ENCODE measurements at places on chromosomes 5 and 9.

- no peak for DNase-seq
These were observed 67.6 kb upstream of the RASEF start for GRCh38 chr9:83130541-83130940.

GRCh38 chr5:111478266-111478665 is 34.1 kb downstream of the STARD4 start:
- no peak for DNase-seq

GRCh38 chr9:129580211-129580915 is 40.5 kb downstream of the C9orf50 start:
- DNase-seq, result no peak

DNA sequence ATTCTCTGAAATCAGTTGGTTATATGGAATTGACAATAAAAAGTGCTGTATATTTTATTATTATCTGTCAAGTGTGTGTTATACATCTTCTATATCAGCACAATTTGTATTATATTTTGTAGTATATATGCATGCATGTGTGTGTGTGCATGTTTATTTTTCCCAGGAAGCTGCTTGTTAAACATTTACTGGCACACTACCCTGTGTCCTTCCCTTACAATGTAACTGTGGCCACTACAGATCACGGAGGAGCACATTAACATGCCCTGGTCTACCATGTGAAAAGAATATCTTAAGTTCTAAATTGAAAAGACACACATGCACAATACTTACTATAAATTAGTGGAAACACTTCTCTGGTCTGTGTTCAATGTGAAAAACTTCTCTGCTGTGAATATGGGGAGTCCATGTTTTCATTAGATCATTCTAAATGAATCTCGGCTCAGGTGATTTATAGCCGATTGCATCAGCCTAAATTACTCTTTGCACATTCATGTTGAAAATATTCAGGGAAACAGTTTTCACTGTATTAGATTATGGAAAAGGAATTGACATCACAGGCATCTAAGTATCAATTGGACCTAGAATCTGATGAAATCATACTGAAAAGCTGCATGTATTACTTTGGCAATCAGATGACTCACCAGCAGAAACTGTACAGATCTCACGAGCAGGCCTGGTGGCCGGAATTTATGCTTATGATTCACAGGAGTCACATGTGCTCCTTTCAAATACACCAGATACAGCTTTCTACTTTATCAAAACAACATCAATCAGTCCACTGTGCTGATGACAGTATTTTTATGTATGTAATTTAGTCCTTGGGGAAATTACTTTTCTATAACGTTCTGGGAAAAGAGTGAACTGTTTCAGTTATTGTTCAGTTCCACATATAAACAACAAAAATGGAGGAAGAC is 39.4 kb downstream of the LURAP1L start:
- peak; percentile 67 for DNase-seq

DNA sequence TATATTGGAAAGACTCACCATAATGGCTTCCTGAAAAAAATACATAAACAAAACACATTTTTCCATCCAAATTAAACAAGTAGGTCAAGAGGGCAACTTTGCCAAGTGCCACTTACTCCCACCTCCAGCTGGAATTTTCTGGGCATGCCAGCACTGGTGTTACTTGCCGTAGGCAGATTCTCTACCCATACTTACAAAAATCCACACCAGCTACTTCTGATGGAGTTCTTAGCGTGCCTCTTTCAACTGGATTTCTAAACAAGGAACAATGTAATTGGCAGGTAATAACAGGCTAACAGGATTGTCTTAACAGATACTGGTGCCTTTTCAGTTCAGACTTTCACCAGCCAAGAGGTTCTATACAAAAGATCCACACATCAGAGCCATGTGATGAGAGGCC is 301.4 kb downstream of the MLLT3 start:
- no peak for DNase-seq

DNA sequence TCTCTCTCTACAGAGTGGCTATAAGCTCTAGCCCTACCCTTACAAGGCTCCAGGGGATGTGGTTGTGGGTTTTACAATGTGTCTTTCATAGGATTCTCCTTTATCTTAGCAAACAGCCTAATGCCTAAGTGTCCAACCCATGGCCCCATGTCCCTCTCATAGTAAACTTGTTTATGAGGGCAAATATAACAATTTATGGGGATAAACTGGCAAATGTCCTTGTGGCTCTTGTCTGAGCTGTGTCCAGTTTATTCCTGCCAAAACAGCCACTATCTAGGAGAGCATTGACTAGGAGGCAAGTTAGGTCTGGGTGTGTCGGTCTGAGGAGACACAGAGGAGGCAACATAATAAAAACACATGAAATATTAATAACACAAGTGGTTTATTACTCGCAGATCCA is 335.1 kb downstream of the IZUMO3 start:
- no peak for DNase-seq

GRCh38 chr9:34690983-34691935 is at the start of gene CCL19:
Gene CCL19 (minus strand): TSS chr9:34691276. CDS start chr9:34691139, 137 bp downstream.
- no peak for DNase-seq

DNA sequence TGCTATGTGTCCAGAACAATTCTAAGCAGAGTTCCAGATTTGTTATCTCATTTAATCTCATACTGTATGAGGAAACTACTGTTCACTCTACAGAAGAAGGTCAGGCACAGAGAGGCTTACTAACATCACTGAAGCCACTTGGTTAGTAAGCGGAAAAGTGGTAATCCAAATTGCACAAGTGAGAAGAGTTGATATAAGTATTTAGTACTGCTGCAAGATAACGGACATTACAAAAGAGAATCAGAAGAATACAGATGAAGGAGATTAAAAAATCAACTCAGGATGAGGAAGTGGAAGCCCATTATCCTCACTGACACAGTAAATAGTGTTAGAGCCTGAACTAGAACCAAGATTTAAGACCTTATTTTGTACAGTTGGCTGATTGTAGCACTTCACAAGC is 22.3 kb upstream of the TLR4 start:
- no peak for DNase-seq

- no peak for DNase-seq
These were observed 1.1 kb upstream of the SMC2 start for GRCh38 chr9:104092875-104093600.

GRCh38 chr9:132647806-132648205 is 22.0 kb downstream of the DDX31 start:
- DNase-seq, result no peak

DNA sequence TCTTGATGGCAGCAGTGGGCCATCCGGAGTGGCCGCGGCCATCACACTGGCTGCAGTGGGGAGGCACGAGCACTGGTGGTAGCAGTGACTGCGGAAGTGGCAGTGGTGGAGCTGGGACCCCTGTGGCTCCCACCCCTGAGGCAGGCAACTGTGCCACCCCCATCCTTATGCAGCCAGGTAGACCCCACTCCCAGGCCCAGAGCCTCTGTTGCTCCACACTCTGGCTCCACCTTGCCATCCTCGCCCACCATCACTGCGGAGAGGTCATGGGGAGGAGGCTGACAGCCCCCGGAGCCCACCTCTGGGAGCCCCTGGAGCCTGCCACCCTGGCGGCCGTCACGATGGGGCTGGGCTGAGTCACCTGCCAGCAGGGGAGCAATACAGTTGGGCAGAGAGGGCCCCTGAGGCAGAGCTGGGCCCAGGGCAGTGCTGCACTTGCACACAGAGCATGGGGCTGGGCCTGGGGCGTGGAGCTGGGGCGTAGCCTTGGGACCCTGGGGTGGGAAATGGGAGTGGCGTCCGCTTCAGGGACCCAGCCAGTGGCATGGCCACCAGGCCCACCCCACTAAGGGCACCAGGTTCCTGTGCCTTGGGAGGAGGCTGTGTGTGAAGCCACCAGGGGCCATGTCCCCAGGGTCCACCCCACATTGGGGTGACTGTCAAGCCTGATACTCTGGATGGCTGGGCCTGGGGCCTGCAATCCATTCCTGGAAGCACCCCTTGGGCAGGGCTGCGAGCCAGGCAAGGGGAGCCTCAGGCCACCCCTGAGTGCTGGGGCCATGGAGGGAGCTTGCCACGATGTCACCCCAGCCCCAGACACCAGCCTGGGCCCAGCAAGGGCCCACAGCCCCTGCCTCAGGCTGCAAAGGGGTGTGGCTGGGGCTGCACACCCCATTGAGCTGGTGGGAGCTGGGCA is 7.7 kb downstream of the AMBP start:
- no peak for DNase-seq

GRCh38 chr9:115230924-115231515 is 113.1 kb upstream of the TNC start:
- DNase-seq, result no peak

GRCh38 chr5:36743891-36744772 is 132.4 kb upstream of the NIPBL start:
- no peak for DNase-seq

- no peak for DNase-seq
These were observed 198.7 kb downstream of the CHSY3 start for GRCh38 chr5:130102960-130103359.

- DNase-seq, result no peak
These were observed 9.5 kb downstream of the SPRY4 start for GRCh38 chr5:142315096-142315900.

GRCh38 chr5:37803487-37803886 is 36.4 kb downstream of the GDNF start:
- DNase-seq, result no peak

- no peak for DNase-seq
These were observed 144.4 kb upstream of the TBCA start for GRCh38 chr5:77920359-77921058.

DNA sequence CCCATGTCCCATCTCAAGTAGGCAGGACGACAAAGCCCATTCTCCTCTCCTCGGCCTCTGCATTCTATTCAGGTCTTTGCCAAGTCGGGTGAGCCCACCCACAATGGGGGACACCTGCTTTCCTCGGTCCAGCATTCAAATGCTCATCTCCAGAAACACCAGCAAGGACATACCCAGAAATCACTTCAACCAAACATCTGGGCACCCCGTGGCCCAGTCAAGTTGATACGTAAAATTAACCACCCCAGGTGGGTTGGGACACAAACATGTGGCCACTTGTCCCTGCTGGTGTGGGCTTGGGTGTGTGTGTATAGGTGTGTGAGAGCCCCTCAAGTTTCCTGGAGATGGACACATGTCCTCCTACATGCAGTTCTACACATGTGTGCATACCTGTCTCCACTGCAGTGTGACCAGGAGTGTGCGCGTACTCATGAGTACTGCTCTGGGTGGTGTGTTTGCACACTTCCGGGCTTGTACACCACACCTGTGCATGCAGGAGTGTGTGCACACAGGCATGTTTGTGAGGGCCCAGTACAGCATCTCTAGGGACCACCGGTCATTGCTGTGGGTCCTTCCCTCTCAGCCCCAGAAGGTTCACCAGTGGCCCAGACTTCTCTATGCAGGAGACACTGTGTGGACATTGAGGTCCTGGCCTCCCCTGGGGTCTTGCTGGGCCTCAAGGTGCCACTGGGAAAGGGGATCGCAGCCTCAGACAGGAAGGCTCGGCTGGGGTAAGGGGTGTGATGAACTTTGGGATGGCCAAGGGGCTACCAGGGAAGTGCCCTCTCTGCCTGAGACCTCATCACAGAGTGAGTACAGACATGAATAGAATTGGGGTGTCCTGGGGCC is 35.4 kb upstream of the RXRA start:
- no peak for DNase-seq

GRCh38 chr9:77827104-77827784 is 179.1 kb upstream of the GNA14 start:
- DNase-seq, result no peak

DNA sequence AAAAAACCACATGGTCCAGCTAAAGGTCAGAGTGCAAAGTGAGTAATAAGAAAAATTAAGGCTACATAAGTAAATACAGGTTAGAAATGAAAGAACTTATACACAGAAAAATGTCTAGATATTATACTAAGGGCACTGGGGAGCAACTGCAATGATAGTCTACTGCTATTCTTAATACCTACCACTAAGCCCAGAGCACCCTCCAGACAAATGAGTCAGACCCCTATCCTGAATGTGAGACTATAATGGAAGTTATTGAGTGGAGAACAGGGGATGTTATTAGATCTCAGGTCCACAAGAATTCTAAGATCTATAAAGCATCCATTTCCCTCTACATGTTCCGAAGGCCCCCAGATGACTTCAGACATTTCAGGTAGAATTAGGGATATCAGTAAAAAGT is 438.3 kb downstream of the PRELID2 start:
- no peak for DNase-seq

DNA sequence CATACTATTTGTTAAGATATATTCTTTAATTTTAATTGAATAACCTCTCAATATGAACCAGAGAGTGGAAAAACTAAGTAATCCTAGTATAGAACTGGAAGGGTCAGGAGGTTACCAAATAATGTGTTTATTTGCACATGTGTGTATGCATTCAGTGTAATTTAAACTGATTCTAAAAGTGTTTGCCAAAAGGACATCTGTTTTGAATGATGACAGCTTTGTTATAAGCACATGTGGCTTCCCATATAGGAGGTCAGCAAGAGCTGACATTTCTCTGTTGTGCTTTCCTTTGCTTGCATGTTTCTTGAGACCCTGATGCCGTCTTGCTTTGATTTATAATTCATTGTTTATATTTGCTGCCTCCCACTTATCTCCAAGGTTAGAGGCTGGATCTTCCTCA is 383.4 kb downstream of the BRINP1 start:
- DNase-seq, result no peak

GRCh38 chr5:144915452-144915851 is 744.8 kb downstream of the KCTD16 start:
- DNase-seq, result no peak

DNA sequence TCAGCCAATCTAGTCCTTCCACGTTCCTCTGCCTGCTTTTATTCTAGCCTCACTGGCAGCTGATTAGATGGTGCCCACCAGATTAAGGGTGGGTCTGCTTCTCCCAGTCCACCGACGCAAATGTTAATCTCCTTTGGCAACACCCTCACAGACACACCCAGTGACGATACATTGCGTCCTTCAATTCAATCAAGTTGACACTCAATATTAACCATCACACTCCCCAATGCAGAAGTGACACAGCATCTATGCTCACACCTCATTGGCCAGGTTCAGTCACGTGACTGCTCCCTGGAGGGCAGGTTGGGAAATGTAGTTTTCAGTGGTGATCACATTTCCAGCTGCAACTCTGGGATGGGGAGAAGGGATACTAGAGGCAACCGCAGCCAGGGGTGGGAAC is 13.0 kb downstream of the SUSD3 start:
- no peak for DNase-seq

DNA sequence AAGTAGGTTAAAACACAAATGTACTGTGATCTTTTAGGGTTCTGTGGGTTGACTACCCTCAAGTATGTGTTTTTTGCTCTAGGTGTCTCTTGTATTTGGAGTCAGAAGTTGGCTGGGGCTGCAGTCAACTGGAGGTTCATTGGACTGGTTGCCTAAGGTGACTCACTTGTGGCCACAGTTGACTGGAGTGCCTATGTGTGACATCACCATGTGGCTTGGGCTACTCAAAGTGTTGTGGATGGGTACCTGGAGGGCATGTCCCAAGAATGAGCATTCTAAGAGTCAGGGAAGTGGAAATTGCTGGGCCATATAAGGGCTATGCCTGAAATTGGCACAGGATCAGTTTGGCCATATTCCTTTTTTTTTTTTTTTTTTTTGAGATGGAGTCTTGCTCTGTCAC is 27.4 kb downstream of the SNX30 start:
- no peak for DNase-seq

- DNase-seq, result no peak
These were observed 47.2 kb downstream of the OR2K2 start for GRCh38 chr9:111282845-111283244.

Measured in right kidney (tissue), 9 donors.